ENCODE measurements at places on chromosomes 1 and 21.

- DNase-seq: no peak
These were observed 16.1 kb downstream of the SLC6A9 start for GRCh38 chr1:44015206-44015605.

- no peak for DNase-seq
These were observed 1.4 kb downstream of the ITGB2 start for GRCh38 chr21:44919111-44919912.

DNA sequence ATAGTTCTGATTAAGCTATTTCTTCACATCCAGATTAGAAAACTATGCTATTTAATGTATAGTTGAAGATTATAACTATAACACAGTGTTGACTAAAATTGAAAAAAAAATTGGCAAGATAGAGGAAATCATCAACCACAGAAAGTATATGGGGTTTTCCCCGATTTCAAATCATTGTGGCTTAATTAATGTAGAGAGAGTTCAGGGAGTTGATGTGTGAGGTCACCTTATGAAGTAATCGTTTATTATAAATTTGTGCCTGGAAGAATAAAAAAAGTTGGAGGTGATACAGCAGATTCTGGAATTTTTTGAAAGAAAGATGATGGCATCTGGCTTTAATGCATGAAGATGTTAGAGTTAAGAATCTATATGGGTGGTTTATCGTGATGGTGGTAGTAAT, 84.3 kb downstream of the PTGS2 start:
- no peak for DNase-seq

GRCh38 chr1:229158341-229158921, 112.5 kb upstream of the RAB4A start:
- DNase-seq: no peak

GRCh38 chr1:107702946-107703571, 261.9 kb downstream of the VAV3 start:
- no peak for DNase-seq

DNA sequence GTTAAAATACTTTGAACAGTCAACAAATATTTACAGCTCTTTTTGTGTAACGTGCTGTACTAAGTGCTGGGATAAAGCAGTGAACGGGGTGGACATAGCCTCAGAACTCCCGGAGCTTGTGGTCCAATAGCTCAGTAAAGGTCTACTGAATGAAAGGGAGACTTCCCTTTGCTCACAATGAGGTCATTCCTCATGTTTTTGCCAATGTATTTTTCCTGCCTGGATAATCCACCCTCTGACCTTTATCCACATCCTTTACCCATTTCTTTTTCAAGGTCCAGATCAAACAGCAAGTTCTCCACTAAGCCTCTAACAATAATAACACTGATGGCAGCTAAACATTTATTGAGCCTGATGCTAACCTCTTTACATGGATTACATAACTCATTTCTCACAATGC, 55.9 kb downstream of the LEPR start:
- no peak for DNase-seq

DNA sequence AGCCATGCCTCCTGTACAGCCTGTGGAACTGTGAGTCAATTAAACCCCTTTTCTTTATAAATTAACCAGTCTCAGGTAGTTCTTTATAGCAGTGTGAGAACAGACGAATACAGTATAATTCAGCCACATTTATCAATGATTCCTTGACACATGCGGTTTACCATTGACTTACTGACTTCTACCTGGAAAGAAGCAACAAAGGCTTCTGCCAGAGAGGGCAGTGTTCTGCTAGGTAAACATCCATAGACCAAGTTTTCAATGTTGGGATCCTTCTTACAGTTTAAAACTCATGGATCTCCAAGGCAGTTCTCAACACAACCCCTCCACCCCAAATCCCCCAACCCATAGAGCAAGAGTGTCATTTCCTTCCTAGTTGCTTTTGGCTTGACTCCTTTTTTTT, 150.6 kb downstream of the ZNF648 start:
- DNase-seq: no peak

All from posterior vena cava (tissue), 2 donors.